ENCODE measurements at places on chromosomes 11 and 22.

DNA sequence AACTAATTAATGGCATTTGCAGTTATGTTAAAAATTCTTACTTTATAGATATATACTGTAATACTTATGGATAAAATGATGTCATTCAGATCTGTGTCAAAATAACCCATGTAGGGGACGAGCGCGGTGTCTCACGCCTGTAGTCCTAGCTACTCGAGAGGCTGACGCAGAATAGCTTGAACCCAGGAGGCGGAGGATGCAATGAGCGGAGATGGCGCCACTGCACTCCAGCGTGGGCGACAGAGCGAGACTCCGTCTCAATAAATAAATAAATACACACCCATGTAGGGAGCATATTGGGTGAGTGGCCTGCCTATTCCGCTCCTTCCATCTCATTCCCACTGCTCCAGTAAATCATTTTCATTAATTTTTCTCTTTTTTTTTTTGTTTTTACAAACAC is 7.1 kb downstream of the SNU13 start:
- no peak for DNase-seq

DNA sequence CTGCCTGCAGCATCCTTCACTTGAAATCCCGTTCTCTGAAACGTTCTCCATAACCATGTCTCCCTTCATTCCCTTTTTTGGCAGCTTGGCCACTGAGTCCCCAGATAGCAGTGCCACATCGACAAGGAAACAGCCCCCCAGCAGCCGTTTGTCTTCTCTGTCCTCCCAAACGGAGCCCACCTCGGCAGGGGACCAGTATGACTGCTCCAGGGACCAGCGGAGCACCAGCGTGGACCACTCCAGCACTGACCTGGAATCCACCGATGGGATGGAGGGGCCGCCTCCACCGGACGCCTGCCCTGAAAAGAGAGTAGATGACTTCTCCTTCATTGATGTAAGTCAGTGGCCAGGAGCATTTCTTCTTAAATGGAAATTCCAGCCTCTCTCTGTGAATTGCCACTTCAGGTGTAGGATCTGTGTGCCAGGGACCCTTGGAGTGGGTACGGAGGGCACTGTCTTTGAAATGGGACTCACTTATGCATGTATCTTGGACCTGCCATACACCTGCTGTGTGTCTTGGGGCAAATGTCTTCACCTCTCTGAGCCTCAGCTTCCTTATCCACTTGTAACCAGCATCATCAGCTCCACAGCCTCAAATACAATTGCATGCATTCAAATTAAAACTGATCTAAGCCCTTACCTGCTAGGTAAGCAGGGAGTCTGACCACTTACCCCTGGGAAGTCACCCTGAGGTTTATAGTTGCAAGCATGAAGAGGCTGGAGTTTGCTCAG is 25.3 kb upstream of the CRYBB3 start:
- no peak for DNase-seq

- DNase-seq: no peak
Observed at GRCh38 chr22:18056161-18056666, 21.6 kb upstream of the PEX26 start.

DNA sequence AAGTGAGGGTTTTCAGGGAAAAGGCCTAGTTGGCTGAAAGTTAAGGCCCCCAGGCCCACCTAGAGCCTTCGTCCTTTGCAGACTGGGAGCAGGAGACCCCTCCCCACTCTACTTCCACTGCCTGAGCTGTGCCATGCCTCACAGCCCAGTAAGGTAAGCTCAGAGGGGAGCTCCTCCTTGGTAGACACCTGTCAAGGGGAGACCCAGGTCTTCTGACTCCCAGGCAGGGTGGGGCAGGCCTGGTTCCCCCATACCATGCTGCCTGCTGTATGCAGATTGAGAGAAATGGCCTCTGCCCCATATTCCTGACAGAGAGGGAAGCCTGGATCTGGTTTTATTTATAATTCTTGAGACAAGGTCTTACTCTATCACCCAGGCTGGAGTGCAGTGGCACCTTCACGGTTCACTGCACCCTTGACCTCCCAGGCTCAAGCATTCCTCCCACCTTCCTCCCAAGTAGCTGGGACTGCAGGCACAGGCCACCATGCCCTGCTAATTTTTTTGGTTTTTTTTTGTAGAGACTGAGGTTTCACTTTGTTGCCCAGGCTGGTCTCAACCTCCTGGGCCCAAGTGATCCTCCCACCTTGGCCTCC is 697 bp downstream of the RAB36 start:
- no peak for DNase-seq

- no peak for DNase-seq
Observed at GRCh38 chr22:17120711-17121232, 388 bp downstream of the TMEM121B start.

GRCh38 chr11:71192629-71193028 is 59.7 kb downstream of the SHANK2 start:
- no peak for DNase-seq

DNA sequence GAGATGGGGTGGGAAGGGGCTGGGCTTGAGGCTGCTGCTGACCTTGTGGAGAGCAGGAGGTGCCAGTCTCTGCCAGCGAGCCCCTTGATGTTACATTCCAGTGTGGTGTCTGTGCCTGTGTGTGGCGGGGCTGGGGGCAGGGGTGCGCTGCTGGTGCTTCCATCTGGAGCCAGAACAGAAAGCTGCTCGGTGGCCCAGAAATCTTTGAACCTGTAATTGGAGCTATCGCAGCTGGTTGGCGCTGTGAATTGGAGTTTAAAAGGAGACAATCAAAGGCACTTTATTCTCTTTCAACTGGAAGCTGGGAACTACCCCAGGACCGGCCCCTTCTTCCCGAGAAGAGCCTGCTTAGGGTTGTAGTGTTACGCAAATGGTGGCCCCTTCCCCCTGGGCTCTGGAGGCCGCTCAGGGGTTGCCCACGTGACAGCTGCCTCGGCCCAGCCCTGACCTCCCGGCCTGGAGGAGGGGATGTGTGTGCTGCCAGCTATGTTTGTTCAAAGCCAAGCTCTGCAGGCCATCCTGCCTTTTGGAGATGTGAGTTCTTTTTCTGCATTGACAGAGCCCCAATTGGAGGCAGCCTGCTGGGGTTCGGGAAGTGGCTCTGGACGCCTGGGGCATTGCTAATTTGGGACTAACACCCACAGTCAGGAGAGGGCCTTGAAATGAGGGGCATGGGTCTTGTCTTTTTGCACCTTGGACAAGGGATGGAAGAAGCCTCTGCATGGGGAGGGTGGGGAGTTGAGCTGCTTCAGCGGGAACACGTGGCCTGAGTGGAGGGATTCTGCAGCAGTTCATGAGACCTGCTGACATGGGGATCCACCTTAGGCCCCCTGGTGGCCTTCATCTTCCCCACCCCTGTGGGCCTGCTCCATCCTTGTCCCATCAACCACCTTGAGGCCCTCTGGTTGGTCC is 14.0 kb upstream of the ARSA start:
- no peak for DNase-seq

DNA sequence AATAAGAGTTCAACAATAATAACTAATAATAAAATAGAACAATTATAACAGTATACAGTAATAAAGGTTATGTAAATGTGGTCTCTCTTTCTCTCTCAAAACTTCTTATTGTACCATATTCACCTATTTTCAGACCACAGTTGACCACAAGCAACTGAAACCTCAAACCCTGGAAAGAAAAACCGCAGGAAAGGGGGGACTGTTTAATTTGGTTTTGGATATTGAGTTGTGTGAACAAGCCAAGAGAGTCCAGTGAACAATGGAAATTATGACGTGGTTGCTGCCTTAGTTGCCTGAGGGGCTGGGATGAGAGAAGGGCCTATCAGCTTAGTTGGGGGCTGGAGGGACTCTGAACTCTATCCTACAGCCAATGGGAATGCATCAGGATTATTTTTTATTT is 178.7 kb upstream of the POU2AF2 start:
- DNase-seq: no peak

GRCh38 chr11:2460540-2461252 is 15.9 kb downstream of the KCNQ1 start:
- DNase-seq: no peak

DNA sequence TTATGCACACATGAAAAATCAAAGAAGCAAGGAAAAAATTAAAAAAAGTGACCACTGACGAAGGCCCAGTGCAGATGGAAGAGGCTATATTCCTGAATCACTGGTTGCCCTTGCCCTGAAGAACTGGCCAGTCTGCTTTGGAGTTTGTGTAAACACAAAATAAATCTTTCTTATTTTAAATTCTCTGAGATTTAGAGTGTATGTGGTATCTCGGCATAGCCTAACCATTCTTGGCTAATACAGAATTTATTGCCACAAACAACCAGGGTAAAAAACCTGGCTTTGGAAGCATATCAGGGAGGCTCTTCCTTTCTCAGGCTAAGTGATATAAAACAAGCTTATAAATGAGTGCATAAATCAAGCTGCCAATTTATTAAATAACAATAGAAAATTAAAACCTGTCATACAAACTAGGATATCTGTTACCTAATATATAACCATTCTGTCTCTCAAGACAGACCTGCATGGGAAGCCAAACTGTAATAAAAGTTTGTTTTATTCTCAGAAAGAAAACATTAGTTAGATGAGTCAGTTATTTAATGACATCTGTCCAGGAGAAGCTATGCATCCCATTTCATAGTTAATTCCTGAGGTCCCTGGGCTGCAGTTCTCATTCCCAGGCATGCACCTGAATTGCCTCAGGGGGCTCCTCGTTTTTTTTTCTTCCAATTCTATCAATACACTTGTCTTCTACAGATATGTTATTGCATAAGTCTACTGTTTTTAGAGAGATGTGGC is 6.1 kb upstream of the TMEM135 start:
- DNase-seq: no peak

DNA sequence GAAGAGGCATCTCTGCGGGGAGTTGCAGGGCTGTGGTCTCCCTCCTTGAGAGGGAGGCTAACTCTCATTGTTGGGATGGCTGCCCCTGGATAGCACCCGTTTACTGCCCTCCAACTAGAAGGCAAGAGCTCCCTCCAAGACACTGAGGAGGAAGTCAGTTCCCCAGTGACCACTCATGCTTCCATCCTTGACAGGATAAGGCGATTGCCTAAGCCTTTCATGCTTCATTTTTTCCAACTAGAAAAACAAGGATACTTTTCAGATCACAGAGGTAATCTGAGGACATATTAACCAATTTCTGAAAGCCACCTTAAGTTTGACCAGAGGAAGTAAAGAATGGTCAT is 186.6 kb downstream of the MAML2 start:
- DNase-seq: no peak

DNA sequence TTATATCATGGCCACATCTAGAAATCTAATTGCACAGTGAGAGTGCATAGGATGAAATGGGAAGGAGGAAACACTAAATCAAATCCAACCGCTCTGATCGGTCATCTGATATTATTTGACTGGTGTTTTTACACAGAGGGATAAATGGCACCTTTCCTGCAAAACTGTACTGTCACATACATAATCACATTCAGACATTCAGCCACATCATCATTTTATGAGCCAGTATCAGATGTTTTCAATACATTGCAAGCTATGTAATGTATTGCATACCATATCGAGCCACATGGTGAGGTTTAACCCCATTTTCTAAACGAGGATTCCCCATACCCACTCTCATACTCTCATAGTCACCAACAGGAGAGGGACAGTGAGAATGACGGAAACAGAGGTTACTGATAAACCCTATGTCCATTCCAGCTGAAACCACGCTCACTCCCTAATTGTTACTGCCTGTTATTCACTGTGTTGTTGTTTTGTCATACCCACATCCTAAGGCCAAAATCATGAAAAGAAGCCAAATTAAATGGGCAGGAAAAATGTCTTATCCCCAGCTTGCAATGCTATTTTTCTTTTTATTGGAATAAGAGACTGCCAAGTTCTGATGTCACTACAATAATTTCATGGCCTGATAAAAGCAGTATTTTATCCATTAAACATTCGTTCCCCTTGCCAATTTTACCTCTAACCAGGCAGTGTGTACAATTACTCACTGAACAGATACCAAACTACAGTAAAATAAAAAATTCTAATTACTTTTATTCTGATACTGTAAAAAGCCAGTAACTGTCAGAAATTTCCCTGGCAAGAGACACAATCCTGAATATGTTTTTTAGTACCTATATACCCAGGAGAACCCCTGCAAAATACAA is 9.0 kb downstream of the CDON start:
- DNase-seq: no peak

Measured in effector CD8-positive, alpha-beta T cell (primary cell).